ENCODE measurements at places on chromosomes 16 and 17.

DNA sequence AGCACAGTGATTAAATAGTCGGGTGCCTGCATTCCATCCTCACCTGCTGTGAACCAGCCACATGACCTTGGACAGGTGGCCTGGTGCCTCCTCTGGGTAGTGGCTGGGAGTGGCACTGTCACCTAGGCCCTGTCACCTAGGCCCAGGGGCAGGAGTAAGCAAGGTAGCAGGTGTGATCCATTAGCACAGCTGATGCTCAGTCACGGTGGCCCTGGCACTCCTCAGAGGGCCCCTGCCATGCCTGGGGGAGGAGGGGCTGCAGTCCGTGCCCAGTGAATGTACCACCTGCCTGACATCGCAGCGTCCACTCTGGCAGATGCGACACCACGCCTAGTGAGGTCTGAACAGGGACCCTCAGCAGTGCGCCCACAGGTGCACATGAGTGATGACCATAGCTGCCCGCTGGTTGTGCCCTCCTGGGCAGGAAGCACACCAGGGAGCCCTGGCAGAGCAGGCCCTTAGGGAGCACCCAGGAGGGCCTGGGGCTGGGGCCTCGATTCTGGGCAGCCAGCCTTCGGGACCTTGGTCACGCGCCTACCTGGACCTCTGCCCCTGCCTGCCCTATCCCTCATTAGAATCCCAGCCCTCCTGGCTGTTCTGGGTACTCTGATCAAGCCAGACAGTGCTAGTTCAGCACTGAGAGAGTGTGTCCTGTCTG is 33.1 kb upstream of the CRISPLD2 start:
- no peak for DNase-seq

- no peak for DNase-seq
Observed at GRCh38 chr17:2398655-2399571, 1.9 kb downstream of the MNT start.

DNA sequence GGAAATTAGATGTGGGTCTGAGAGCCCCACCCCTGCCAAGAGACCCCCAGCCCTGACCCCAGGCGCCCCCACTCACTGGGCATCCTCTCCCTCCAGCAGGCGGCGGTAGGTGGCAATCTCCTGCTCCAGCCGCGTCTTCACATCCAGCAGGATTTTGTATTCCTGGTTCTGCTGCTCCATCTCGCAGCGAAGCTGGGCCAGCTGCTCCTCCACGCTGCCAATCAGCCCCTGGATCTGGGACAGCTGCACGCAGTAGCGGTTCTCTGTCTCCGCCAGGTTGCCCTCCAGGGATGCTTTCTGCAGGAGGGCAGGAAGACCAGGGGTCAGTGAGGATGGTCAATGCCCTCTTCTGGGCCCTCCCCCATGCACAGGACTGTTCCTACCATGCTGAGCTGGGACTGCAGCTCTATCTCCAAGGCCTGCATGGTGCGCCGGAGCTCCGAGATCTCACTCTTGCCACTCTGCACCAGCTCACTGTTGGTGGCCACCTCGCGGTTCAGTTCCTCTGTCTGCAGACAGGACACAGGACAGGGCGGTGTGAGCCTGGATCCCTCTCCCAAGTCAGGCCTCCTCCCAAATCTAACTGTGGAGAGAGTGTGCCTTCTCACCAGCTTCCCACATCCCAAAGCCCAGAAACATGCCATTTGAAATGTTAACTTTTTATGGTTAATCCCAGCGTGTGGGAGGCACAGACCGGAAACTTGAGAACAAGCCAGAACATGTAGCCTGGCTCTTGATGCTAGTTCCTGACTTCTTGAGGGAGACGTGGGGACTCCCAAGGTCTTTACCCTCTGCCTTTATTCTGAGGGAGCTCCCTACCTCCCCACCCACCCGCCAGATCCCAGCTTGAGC is 3.6 kb downstream of the KRT17 start:
- DNase-seq = no peak

DNA sequence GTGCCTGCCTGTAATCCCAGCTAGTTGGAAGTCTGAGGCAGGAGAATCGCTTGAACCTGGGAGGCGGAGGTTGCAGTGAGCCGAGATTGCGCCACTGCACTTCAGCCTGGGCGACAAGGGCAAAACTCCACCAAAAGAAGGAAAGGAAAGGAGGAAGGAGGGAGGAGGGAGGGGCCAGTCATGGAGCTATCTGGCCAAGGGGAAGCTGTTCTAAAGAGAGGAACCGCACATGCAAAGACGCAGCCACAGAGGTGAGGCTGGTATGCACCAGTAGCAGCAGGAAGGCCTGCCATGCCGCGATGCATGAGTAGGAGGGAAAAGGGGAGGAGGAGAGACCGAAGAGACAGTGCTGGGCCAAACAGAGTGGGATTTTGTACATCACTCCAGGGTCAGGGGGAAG is 35.9 kb downstream of the HSBP1 start:
- DNase-seq = no peak
